ENCODE measurements at places on chromosomes 12 and 14.

- no peak for DNase-seq
Measured at GRCh38 chr12:110174373-110174996, 50.3 kb downstream of the IFT81 start.

- DNase-seq, result no peak
Measured at GRCh38 chr14:80867091-80867490, 74.4 kb downstream of the CEP128 start.

DNA sequence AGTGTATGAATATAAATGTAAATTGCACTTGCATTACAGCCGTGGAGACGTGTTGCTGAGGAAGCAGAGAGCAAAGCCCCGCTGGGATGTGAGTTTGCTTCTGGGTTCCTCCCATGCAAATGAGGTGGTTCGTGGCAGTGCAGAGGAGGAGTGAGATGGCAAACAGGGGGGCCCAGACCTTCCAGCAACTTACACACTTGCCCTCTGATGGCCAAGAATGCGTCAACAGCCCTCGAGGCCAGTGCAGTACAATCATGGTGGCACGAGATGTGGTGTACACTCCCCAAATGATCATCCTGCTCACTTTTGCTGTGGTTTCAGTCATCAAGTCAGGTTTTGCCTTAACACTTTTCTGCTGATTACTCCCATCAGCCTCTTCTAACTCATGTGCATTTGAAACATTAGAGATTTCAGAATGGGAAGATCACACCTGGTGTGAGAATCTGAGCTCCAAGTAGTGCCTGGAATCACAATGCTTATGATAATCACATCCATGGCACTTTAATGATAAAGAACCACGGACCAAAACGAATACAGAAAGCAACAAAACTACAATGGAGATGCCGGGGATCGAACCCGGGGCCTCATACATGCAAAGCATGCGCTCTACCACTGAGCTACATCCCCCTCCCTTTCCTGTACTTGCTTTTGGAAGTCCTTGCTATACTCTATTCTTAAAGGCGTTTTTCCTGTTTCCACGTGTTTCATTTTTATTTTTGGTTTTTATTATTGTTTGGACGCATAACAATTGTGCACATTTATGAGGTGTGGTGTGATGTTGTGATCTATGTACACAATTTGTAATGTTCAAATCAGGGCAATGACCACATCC lies 7.0 kb upstream of the UBC start:
- DNase-seq, result no peak

DNA sequence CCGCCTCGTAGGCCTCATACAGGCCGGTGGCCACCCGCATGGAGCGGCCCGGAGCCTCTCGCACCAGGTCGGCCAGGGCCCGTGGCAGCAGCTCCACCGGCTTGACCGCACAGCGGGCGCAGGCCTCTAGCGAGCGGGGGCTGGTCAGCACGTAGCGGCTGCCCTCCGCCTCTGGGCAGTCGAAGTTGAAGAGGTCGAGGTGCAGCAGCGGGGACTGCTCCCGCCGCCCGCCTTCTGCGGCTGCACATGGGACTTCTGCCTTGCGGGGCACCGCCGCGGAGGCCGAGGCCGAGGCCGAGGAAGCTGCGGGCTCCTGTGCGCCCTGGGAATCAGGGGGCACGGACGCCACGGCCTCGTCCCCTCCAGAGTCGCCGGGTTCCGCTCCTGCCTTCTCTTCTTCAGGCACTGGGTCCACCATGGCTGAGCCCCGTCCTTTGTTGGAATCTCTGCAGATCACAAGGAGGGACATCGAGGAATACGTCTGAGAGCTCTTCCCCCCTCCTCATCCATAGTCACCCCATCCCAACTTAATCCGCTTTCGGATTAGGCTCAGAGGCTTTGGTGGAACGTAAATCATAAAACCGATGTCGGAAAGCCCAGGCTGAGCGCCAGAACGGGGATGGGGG lies 1.4 kb downstream of the CCDC177 start:
- DNase-seq, result no peak

GRCh38 chr12:93896952-93897351 lies 219.8 kb downstream of the CRADD start:
- DNase-seq, result no peak

GRCh38 chr12:13250416-13250815 lies 53.9 kb downstream of the EMP1 start:
- no peak for DNase-seq

DNA sequence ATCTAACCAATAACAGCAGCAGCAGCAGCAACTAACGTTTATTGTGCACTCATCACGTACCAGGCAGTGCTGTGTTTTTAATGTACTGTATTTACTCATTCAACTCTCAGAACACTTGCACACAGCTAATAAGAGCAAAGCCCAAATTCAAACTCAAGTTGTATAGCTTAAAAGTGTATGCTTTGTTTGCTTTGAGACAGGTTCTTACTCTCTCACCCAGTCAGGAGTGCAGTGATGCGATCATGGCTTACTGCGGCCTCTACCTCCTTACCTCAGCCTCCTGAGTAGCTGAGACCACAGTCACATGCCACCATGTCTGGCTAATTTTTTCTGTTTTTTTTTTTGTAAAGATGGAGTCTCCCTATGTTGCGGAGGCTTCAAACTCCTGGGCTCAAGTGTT lies 105.4 kb downstream of the PAPLN start:
- DNase-seq, result no peak
